ENCODE measurements at places on chromosomes 5 and 9.

DNA sequence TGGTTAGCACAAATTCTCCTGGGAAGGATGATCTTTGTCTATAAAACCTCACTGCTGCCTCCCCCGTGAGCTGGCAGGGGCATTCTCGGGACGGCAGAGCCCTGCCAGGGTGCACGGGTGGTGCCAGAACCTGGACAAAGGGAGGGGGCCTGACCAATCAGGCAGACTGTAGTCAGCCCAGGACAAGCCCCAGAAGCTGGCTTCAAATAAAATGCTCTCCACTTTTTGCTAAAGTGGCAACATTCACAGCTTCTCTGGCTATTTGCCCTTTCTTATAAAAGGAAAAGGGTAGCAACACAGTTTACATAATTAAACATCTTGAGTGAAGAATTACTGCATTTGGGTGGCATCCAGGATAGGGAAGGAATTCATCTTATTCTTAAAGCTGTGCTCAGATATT is 14.4 kb downstream of the IL9 start:
- DNase-seq = no peak

- DNase-seq = no peak
Measured at GRCh38 chr9:109166771-109167601, at the start of gene FRRS1L. TSS of gene FRRS1L (minus strand) at chr9:109167249. CDS start at chr9:109167138, 111 bp downstream.

DNA sequence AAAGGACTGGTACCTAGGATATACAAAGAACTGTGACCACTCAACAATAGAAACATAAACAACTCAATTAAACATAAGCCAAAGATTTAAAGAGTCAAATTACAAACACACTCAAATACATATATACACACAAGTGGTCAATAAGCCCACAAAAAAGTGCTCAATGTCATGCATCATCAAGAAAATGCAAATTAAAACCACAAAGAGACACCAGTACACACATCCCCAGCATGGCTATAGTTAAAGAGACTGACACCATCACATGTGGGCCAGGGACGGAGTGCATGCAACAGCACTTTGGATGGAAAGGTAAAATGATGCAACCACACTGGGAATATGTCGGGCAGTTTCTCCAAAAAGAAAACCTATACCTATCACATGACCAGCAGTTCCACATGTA is 89.7 kb downstream of the CAAP1 start:
- no peak for DNase-seq

DNA sequence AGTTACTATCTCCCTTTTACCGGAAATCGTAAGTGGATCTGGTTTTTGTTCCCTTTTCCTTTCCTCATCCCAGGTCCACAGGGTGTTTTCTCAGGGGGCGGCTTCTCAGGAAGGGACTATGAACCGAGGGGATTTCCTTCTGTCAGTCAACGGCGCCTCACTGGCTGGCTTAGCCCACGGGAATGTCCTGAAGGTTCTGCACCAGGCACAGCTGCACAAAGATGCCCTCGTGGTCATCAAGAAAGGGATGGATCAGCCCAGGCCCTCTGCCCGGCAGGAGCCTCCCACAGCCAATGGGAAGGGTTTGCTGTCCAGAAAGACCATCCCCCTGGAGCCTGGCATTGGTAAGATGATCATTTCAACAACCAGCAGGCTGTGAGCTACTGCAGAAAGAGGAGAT is 75.8 kb downstream of the GOLPH3 start:
- DNase-seq = no peak

DNA sequence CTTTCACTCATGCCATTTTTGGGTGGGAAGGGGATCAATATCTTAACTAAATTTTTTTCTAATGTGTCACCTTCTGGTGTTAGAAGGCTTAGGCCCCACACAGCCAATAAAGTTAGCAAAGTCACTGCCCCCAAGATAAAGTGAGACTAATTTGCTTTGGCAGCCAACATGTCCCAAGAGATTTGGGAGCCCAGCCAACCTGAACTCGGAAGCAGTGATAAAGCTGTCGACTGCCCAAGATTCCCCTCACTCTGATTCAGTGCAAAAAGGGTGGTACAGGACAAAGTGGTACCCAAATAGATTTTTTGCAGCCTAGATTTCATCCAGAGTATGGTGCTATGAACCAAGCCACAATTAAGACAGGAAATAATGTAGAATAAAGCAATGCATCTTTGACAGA is 572.5 kb upstream of the ARRDC3 start:
- DNase-seq = no peak
